K562 (cell line): ENCODE measurements at places on chromosomes 1 and 21.
A peak's percentile ranks its signal among the peaks of the same experiment; 100 is the strongest.

DNA sequence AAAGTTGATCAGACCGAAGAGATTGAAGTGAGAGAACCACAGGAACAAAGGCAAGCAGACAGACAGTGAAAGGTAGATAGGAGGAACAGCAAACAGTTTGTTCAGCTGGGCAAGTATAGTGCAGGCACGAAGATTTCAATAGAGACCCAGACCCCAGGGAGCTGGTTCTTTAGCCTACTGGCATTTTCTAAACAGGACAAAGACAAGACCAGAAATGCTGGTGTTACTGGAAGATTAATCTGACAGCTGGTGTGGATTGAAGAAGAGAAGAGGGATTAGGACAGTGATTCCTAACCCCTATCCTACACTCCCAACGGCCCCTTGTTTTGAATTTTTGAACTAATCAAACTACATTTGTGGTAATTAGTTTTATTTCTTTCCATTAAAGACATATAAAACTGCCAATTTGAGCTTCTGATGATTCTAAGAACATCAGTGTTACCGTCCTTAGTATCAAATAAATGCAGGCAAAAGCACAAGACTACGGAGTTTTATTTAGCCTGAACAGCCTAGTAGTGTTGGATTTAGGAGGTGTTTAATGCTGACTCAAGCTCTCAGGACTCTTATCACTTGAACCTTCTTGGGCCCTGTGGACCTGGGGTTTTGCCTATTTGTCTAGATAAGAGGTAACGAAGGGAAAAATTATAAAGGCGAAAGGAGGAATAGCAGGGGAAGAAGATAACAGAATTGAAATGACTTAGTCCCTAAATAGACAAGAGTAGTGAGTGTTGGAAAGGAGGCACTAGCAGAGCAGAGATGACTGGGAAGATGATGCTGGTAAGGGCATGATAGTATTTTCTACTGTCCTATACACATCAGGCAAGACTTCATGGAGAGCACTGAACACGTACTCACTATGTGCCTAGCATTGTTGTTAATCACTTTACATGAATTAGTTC, 2.0 kb downstream of the NPL start:
- DNase-seq, result peak; percentile 86

- no peak for DNase-seq
These were observed 93.9 kb upstream of the TARDBP start for GRCh38 chr1:10918531-10918930.

- DNase-seq, result no peak
These were observed 31.2 kb downstream of the ANGPTL3 start for GRCh38 chr1:62628506-62628905.

DNA sequence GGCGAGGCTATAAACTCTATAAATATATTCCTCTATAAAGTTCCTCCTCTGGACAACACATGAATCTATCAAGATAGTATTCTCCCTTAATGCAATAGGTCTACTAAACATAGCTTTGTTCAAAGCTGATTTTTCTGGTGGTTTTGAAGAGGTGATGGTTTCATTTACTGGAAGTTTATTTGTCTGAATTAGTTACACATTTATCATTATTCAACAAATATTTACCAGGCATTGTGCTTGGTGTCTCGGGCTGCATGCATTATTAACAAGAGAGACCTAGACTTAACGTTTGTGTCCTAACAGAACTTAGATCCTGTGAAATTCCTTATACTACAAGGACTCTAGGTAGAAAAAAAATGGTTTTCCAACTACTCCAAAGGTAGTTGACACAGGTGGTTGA, 511.4 kb upstream of the B3GALT2 start:
- DNase-seq, result no peak
